ENCODE measurements at places on chromosomes 5 and 9.
A peak's percentile ranks its signal among the peaks of the same experiment; 100 is the strongest.

DNA sequence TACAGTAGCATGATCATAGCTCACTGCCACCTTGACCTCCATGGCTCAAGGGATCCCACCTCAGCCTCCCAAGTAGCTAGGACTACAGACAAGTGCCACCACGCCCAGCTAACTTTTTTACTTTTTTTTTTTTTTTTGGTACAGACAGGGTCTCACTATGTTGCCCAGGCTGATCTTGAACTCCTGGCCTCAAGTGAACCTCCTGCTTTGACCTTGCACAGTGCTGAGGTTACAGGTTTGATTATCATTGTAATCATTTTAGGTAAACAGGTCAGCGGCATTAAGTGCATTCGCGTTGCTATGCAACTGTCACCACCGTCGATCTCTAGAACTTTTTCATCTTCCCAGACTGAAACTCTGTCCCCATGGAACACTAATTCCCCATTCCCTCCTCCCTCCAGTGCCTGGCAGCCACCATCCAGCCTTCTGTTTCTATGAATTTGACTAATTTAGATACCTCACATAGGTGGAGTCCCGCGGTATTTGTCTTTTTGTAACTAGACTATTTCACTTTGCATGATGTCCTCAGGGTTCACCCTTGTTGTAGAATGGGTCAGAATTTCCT lies 5.8 kb upstream of the CARD19 start:
- DNase-seq: no peak

- DNase-seq: peak; percentile 77
These were observed 85.8 kb downstream of the PHAX start for GRCh38 chr5:126686451-126687126.

GRCh38 chr5:177376107-177376506 lies 8.1 kb upstream of the SLC34A1 start:
- no peak for DNase-seq

DNA sequence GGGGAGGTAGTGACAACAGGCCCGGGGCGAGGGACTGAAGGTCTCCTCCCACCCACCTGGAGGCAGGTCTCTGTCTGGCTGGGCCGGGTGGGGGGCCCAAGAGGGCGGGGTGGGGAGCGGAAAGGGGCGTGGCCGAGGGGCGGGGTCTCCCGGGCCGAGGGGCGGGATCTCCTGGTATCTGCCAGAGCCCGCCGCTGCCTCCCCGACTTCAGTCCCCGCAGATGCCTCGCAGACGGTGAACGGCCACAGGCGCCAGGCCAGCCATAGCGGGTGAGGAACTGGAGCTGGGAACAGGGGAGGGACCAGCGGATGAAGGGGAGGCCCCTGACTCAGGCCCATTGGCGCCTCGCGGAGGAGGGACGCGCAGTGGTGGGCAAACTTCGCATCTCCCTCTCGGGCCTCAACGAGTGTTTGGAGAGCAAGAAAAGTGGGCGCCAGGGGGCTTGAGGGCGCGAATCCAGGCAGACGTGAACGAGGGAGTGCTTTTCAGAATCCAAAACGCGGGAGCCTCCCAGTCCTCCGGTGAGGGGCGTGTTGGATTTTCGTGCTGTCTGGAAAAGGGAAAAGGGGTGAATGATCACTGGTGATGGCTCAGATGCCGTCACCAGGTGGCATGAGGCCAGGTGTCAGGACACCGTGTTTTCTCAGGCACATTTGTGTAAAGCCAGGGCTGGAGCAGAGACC lies at the start of gene ADGRD2:
TSS of gene ADGRD2 (plus strand) at position 211 of the 684 bp plus-strand sequence. CDS start 1,216 bp downstream, outside the sequence.
- peak; percentile 62 for DNase-seq

DNA sequence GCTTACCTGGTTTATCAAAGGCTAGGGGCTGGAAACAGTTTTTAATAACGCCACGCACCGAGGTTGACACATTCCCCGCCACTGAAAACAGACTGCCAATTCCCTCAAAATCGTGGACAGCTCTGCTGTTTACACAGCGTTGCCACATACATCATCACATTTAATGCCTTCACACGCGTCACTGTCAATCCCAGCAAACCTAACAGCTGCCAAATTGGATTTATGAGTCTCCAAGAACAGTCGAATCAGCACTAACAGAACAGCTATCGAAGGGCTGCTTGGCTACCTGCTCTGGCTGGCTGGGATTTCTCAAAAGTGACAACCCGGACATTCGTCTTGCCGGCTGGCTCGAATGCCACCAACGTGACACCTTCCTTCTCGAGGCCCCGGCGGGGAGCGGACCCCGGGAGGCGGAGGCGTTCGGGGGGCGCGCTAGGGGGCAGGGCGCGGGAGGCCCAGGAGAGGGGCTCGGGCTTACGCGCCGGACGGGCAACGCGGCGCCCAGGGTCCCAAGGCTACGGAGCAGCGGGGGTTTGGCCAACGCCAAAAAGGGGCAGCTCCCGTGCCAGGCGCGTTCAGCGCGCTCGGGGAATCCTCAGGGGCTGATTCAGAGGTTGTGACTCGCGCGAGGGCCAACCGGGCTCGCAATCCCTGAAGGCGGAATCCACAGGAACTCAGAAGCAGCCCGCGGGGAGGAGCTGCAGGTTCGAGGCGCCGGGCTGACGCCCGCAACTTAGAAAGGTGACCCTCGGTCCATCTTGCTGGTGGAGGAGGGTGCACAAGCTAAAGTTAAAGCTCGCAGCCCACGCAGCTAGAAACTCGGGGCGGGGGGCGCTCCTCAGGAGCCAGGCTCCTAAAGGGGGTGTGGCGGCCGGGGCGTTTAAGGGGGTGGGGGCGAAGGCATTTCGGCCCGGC lies 1.2 kb downstream of the CDC14B start:
- DNase-seq: peak; percentile 23

DNA sequence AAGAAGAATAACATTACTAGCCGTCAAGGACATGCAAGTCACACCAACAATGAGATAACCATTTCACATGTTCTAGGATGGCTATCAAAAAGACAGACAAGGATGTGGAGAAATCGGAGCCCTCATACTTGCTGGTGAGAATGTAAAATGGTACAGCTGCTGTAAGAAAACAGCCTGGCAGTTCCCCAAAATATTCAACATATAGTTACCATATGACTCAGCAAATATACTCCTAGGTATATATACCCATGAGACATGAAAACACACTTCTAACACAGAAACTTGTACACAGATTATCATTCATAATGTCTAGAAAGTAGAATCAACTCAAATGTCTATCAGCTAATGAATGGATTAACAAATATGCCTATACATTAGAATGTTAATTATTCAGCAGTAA lies 105.4 kb upstream of the PCAT7 start:
- DNase-seq: peak; percentile 22

DNA sequence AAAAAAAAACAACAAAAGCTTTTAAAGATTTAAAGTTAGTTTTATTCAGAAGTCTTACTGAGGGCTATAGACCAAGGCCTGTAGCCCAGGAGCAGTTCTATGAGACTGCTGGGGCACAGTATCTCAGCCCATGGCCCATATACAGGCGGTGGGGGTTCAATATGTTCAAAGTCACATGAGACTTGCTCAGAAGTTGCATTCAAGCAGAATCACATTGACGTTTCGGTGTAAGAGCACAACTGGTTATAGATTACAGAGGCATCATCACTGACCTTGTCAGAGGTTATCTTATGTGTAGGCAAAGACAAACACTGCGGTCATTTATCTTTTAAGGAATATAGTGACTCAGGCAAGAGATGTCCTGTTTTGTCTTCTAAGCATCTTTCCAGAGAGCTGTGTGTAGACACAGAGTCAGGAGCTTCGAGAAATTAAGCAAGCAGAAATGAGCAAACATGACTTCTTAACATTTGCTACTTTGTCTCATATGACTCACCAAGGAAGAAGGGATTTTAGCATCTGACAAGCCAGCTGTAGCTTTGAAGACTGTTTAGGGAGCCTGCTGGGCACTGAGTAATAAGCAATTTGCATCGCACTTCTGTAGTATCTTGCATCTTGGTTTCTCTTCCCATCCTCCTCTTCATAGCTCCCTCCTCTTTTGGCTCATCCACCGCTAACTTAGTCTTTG lies 12.9 kb upstream of the F2RL1 start:
- no peak for DNase-seq

DNA sequence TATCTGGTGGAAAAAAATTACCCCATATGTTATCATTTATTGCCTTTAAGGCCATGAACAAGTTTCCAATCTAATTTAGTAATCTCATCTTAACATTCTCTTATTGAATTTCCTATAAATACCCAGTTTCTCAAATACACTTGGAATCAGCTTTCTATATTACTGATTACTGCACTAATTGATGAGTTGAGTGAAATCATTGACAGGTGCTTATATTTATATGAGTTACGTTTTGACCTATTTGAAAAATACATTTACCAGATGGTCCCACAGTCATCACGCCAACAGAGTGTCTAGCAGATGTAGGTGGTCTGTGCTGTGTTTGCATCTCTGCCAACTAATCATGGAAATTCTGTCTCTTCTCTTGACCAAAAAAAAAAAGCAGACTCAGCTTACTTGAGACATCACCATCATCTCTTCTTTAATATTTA lies 307.3 kb upstream of the NREP start:
- DNase-seq: no peak

DNA sequence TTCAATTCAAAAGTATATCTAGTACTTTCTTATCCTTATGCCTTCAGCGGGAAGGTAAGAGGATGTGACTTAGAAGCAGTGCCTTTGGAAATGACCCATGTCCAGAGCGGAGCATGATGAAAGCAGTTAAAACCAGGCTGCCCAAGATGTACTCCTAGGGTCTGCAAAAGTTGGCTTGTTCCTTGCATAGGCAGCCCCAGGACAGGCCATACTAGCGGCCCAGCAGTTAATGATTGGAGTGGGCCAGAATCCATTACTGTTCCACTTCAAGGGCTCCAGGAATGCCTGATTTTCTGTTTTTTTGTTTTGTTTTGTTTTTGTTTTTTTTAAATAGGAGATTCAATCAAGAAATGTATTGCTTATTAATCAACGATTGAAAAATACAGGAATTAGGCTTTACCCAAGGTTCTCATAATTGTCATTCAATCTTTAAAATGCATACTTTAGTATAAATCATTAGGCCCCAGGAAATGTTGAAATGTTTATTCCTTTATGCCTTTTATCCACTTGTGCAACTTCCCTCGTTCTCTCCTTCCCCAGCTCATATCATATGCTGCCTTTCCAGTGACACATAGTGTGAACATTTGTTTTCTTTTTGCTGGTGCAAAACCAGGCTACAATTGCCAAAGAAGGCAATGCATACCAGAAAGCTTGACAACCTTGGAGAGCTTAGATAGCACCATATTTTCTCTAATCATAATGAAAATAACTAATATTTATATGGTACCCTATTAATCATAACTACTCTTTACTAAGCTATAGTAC lies 190.8 kb downstream of the ARHGEF28 start:
- DNase-seq: no peak

GRCh38 chr9:132283165-132283564 lies 71.6 kb downstream of the SETX start:
- DNase-seq: no peak

DNA sequence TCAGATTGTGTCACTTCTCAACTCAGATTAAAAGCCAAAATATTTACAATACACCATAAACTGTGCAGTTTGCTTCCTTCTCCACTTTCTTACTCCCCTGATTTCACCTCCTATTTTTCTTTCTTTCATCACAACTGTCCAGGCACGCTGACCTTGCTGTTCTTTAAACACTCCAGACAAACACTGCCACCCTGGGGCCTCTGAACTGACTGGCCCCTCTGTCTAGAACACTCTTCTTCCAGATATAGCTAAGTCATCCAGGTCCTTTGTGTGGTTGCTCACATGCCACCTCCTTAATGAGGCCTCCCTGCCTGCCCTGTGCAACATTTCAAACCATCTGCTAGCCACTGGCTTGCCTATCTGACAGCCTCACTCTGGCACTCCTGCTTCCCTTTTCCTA lies 46.6 kb downstream of the ATG10 start:
- DNase-seq: peak; percentile 95

- peak; percentile 56 for DNase-seq
These were observed 96.0 kb downstream of the LIX1 start for GRCh38 chr5:97046270-97046982.

DNA sequence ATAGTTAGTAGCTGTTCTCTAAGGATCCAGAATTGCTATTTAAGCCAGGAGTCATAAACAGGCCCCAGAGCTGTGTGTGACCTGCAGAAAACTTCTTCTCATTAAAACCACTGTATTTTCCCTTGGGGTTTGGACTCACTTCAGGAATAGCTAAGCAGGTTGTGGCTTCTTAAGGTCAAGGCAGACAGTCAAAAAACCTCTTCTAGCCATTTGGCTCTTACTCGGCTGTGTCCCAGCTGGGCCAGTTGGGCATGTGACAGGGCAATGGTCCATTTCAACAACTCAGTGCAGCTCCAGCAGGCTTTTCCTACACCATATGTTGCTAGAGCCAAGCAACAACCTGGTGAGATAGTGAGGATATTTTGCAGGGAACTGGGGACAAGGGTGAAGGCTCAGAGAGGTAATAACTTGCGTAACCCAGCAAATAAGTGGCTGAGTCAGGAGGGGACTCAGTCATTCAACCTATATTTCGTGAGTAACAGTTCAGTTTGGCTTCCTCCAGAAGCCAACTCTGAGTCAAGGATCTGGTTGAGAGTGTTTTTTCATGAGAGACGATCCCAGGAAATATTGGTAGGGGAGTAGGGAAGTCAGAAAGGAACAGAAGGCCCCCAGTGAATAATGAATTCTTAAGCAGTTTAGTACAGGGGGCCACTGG lies 115.4 kb upstream of the PPP2R2B start:
- no peak for DNase-seq

GRCh38 chr9:38405785-38406184 lies 13.3 kb downstream of the ALDH1B1 start:
- no peak for DNase-seq

- peak; percentile 59 for DNase-seq
These were observed 113.2 kb downstream of the UNC13B start for GRCh38 chr9:35274993-35275392.

GRCh38 chr5:32379421-32379820 lies 65.1 kb downstream of the ZFR start:
- no peak for DNase-seq
